ENCODE measurements at places on chromosomes 4 and X.

DNA sequence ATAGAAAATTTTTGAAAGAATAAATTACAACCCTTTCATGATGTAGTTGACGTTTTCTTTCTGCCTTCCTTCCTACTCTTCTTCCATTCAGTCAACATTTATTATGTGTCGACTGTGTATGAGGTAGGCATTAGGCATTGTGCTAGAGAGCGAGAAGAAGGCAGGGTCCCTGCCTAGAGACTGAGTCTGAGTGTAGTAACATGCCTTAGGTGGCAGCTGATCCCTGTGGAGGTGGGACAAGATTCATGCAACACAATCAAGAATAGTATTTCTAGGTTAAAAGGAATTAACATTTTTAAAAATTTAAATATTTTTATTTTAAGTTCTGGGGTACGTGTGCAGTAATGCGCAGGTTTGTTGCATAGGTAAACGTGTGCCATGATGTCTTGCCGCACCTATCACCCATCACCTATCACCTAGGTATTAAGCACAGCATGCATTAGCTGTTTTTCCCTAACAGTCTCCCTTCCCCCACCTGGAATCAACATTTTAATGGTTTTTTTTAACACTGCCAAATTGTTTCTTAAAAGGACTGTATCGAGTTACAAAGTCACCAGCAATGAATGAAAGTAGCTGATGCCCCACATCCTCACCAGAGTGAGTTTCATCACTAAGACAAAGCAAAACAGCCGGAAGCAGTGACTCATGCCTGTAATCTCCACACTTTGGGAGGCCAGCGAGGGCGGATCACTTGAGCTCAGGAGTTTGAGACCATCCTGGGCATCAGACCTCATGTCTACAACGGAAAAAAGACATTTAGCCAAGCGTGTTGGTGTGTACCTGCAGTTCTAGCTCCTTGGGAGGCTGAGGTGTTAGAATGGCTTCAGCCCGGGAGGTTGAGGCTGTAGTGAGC lies 84.0 kb downstream of the WWC2 start:
- DNase-seq: no peak

GRCh38 chrX:150773117-150773516 lies 79.9 kb downstream of the MTMR1 start:
- no peak for DNase-seq

DNA sequence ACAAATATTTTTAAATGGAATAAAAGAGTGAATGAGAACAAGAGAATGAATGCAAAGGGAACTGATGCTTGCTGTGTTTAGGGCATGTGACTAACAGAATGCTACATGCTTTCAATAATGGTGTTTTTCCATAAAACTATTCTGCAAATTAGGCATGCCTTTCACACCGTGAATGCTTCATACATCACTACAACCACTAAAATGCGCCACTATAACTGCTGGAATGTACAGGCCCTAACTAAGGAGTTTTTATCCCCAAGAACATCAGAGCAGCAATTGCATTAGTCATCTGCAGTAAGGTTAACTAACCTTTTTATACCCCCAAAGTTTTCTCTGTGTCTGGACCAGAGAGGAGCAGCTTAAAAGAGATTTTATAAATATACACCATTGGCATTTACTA lies 190.4 kb downstream of the ARAP2 start:
- no peak for DNase-seq

DNA sequence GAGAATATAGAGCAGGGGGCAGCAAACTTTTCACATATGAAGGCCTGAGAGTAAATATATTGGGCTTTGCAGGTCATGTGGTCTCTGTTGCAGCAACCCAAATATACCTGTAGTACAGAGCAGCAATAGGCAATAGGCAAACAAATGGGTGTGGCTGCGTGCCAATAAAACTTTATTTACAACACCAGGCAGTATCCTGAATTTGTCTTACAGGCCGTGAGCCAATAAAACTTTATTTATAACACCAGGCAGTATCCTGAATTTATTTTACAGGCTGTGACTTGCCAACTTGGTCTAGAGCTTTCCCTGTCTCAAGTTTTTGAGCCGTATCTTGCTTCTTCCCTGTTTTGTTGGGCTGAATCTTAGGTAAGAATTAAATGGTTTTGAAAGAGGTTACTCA lies 118.2 kb downstream of the PHEX start:
- DNase-seq: no peak

DNA sequence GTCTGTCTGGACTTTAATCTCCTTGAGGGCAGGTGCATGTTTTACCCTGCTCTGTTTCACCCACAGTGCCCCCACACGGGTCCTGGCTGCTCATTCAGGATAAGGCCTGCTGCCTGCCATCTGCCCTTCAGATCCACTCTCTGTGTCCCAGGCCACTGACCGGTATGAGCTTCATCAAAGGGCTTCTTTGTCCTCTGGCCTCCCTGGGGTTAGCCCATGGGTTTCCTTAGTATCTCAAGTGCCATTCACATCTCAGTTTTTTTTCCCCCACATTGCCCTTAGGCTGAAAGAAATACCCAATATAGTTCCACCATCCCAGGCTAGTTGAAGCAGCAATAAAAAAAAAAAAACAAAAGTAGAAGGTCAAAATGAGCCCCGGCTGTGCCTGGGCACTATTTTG lies 9.3 kb downstream of the CD99L2 start:
- DNase-seq: no peak

DNA sequence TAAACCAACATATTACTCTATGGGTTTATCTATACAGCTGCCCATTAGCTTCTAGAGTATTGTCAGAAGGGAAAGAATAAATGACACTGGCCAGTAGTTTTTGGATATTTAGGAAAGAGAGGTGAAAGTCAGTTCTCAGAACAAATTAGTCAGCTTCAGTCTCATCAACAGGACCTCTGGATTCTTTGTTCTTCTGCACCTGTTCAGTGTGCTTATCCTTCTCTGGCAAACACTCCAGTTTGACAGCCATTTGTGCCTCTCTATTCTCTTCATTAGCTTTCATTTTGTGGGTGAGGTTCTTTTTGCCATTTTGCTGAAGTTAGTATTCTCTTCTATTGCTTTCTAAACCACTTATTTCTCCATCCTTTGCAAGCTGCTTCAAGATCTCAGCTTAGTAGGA lies 107.0 kb downstream of the PCDH18 start:
- no peak for DNase-seq

DNA sequence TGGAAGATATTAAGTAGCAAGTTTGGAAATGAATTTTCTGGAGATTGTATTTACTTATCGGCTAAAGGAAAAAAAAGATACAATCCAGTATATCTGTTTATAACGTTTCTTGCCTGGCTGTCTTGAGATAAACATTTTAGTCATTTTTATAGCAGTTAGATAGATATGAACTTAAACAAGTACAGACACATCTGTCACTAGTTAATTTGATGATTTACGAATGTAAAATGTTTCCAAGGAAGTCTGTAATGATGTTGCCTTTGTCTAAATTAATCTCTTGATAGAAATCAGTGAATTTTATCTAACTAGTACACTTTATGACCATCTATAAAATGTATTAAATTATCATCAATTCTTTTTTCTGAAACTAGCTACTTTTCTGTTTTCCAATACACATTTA lies 5.7 kb downstream of the BMPR1B start:
- DNase-seq: no peak

DNA sequence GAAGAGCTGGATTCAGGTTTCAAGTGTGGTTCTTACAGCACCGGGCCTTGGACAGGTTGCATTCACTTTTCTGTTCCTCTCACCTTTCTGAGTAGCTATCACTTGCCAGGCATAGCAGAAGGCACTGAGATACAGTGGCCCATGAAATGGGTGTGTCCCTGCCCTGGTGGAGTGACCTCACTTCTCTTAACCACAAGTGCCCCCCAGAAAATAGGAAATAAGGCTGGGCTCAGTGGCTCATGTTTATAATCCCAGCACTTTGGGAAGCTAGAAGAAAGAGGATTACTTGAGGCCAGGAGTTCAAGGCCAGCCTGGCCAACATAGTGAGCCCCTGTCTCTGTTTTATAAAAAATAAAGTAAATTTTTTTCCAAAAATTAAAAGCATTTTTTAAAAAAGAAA lies 101.7 kb upstream of the KIT start:
- no peak for DNase-seq

GRCh38 chr4:26404743-26405206 lies 84.0 kb downstream of the RBPJ start:
- DNase-seq: no peak

GRCh38 chrX:84168574-84168973 lies 19.4 kb downstream of the RPS6KA6 start:
- DNase-seq: no peak

DNA sequence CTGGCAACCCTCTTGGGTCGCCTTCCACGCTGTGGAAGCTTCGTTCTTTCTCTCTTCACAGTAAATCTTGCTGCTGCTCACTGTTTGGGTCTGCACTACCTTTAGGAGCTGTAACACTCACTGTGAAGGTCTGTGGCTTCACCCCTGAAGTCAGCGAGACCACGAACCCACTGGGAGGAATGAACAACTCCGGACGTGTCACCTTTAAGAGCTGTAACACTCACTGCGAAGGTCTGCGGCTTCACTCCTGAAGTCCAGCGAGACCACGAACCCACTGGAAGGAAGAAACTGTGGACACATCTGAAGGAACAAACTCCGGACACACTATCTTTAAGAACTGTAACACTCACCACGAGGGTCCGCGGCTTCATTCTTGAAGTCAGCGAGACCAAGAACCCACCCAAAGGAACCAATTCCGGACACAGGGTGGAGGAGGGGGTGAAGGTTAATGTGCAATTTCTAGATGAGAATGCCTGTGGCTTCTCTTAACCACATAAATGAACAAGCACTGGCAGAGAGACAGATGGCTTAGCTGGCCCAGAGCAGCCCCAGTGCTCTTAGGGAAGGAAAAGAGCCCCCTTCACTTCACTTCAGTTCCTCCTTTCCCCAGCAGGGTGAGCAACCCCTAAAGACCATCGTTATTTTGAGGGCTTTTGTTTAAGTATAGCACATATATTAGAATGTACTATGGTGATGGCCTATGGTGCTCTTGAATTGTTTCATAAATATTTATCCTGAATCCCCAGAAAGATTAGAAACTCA lies 73.0 kb downstream of the LUZP4 start:
- DNase-seq: no peak

GRCh38 chrX:16593801-16594200 lies 56.2 kb upstream of the S100G start:
- DNase-seq: no peak

- DNase-seq: no peak
These were observed 301.6 kb downstream of the ARHGAP24 start for GRCh38 chr4:85776579-85776978.

- DNase-seq: no peak
These were observed 189.1 kb upstream of the RBPJ start for GRCh38 chr4:26131711-26132110.

DNA sequence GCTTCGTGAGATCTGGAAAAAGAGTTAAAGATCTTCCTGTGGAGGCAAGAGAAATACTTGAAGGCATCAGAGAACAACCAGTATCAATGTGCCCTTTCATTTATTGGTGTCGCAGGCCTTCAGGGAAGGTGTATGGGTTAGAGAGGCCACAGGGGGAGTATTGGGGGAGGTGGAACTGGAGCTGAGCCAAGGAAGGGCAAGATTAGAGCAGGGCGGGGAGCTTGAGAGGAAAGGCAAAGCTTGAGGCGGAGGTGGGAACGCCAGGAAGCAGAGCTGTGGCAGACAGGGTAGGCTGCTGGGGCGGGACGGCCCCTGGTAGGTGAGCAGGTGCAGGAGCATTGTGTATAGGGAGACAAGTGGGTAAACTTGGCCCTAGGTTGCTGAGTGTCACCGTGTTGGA lies 329.9 kb downstream of the ARHGAP10 start:
- DNase-seq: no peak

DNA sequence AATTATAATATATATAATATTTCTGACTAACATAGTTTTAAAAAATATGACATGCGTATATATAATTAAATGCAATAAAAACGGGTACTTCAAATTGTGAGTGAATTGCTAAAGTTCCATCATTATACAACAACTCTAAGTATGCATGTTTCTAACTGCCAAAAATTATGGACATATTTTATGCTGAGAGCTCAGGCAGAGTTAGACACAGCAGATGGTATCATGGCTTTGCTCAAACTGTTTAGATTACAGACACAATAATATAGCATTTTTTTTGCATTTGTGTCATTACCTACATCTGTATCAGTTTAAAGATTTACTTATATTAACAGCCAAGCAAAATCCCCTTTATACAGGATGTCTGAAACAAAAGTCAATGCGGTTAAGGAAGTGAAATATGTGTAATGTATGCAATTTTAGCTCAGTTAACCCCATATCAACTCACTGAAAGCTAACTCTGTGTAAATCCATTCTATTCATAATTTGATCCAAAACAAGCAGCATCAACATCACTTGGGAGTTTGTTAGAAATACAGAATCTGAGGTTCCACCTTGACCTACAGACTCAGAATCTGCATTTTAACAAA lies 119.1 kb upstream of the CNKSR2 start:
- DNase-seq: no peak

GRCh38 chr4:186669735-186670134 lies 53.9 kb downstream of the FAT1 start:
- DNase-seq: no peak

GRCh38 chr4:97867557-97868091 lies 275.7 kb downstream of the STPG2 start:
- DNase-seq: no peak

DNA sequence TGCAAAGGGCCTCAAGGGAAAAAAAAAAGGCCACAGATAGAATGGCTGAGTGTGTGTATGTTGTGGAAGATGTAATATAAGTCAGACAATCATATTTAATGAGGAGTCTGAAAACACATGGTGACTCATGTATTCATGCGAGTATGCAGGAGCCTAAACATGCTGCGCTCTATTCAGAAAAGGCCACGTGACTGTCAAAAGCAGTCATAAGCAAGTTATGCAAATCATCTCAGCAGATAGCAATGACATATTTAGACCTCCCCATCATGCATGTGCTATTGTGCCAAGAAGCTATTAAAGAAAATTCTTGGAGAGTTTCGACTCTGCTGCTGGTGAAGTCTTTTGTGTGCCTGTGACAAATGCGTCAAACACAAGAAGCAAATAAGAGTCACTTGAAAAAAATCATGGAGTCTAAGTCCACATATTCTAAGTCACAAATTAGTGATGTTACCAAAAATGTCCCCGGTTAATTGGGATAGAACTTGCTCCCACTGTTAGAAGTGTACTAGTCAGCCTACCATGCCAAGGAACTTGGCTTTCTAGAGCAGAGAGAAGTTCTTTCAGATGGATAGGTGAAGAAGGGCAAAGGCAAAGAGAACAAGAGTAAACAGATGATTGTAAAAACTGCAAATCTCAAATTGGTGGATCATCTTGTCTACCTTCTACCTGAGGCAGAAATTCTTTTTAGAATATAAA lies 5.0 kb downstream of the LNX1 start:
- DNase-seq: no peak

- DNase-seq: no peak
These were observed 137.5 kb downstream of the AMMECR1 start for GRCh38 chrX:110180176-110180927.

DNA sequence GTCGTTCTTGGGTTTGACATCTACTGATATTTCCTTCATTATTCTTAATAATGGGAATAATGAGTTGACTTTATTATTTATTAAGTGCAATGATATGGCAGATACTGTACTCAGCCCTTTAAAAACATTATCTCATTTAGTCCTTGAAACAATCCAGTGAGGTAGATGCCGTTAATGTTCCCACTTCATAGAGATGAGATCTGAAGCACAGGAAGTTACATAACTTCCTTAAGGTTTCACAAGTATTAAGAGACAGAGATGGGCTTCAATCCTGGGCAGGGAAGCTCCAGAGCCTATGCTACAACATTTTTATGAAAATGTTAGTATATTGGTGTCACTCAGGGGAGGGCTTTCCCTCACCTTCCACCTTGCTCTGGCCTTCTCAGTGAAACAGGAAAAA lies 9.7 kb upstream of the KLHL13 start:
- DNase-seq: no peak

GRCh38 chr4:150394046-150394445 lies 187.9 kb upstream of the MAB21L2 start:
- DNase-seq: no peak
